ENCODE measurements at places on chromosomes 13 and 19. TPM values are rescaled to one million over a fixed set of nuclear protein-coding genes. Genes with fewer than 3 reads are reported as not detected.

Gene PLIN5
- total RNA-seq, result 0.06 TPM

Gene ARRDC5
- total RNA-seq, result not detected

Gene PNMA8A
- 74.8 TPM for total RNA-seq

Gene ARMC6
- 68.3 TPM for total RNA-seq

Gene GPX4
- total RNA-seq, result 363 TPM

Gene KISS1R
- total RNA-seq, result not detected
